ENCODE measurements at places on chromosomes 4 and X.
A peak's percentile ranks its signal among the peaks of the same experiment; 100 is the strongest.

DNA sequence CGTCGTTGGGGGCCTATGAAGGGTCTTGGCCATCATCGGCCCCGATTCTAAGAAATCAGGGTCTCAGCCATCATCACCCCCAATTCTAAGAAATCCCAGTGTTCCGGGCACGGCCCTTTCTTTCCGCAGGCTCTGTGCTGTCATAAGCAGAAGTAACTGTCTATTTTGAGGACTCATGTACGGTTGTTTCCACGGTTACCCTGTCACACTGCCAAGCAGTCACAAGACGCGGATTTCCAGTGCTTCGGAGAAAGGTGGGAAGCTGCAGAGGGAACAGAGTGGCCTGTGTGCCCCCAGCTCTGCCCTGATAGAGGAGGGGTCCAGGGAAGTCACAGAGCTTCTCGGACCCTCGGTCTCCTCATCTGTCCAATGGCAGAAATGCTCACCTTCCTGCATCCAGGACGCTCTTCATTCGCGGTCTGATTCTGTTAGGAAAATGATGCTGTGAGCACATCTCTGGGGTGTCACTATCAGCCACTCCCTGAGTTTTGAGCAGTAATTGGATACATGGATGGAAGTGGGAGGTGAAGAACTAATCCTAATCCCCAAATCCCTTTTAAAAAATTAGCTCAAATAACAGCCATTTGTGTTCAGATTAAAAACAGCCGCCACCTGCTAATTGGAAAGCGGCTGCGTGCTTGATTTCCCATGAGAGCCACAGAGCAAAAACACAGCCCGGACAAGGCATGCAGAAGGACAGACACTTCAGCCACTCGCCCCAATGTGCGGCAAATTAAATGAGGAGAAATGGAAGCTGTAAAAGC is 73.1 kb downstream of the WFS1 start:
- peak; percentile 32 for DNase-seq

- no peak for DNase-seq
Measured at GRCh38 chr4:45102716-45103115, 376.4 kb upstream of the GNPDA2 start.

GRCh38 chr4:7788694-7789425 is 150.8 kb downstream of the AFAP1 start:
- no peak for DNase-seq

- DNase-seq, result no peak
Measured at GRCh38 chr4:726235-726787, 20.7 kb downstream of the PCGF3 start.

DNA sequence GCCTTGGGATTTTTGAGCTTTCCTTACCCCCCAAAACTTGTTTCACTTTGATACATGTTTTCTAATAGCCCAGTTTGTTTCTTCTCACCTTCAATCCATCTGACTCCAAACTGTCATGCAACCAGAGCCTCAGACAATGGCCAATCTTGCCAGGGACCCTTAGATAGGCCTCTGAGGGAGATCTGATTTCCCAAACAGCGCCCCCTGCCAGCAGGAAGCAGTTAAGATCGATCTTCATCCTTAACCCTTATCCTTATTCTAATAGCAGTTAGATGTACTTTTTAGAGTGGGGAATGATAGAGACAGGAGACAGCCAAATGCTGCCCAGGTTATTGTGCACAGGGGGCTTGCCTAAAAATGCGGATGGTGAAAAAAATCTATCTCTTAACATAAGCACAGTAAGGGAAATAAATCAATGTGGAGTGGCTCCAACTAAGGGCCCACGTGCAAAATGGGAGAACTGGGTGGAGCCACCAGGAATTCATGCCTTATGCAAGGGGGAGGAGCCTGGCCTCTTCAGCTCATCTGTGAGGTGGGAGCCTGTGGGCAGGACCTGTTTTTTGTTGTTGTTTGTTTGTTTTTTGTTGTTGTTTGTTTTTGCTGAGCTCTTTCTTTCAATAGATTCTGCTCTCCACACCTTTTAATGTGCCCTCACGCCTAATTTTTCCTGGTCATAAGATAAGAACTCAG is 833.6 kb upstream of the AGA start:
- DNase-seq, result no peak

GRCh38 chr4:156892805-156893204 is 78.8 kb downstream of the PDGFC start:
- DNase-seq, result no peak

GRCh38 chr4:160141206-160141605 is 1038.3 kb downstream of the RAPGEF2 start:
- no peak for DNase-seq

GRCh38 chr4:12949719-12950490 is 534.2 kb downstream of the RAB28 start:
- no peak for DNase-seq

DNA sequence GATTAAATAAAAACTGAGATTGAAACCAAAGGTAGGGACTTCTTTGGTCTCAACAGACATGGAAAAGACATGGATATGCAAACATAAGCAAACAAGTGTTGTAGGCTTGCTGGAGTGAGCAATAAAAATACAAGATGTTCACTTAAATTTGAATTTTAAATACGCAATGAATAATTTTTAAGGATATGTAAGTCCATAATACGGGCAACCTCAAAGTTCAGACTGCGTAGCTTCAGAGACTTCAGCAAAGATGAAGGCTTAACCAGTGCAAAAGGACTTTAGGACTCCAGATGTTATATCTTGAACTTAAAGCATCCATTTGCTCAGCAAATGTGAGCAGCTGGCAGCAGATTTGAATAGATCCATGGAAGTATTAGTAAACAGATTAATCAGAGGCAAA is 549.3 kb downstream of the ARAP2 start:
- DNase-seq, result no peak

- DNase-seq, result no peak
Measured at GRCh38 chrX:97529536-97530200, 646.0 kb downstream of the RPA4 start.
